ENCODE measurements at places on chromosomes 7 and 10.
A peak's percentile ranks its signal among the peaks of the same experiment; 100 is the strongest.

DNA sequence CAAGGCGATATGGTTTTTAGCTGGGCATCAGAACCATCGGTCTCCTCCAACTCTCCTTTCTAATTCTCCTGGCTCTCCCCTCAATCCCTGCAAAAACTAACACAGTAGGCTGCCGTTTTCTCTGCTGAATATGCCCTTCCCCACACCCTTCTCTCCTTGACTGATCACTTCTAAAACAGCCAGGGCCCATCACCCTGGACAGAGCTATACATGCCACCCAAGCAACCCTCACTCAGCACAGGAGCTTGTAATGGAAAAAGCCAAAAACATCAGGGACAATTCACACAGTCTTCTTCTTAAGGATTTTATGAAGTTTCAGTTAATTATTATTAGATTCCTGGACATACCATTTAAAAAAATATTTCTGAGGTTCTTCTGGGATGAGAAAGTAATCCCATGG, 61.5 kb downstream of the PIK3AP1 start:
- DNase-seq, result no peak

GRCh38 chr7:7100432-7100849, 81.9 kb upstream of the C1GALT1 start:
- no peak for DNase-seq

- DNase-seq, result no peak
Measured at GRCh38 chr7:98656899-98657298, 39.8 kb downstream of the NPTX2 start.

DNA sequence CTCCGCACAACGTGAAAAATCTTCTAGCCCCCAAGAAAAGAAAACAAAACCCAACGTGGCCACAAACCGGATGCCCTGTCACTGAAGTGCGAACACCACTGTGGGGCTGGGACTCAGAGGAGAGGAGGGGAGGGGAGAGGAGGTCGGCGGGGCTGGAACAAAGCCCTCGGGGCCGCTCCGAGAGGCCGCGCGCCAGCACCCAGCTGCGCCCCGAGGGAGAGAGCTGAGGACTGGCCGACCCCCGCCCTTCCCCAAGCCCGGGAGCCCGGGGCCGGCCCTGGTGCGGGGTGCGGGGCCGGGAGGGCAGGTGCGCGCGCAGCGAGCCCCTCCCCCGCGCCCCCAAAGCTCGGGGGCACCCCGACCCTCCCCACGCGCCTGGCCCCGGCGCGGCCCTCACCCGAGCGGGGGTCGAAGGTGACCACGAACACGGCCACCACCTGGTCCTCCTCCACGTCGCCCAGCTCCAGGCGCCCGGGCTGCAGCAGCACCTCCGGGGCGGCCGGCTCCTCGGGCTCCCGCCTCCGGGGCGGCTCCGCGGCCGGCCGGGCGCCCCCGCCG, 398 bp downstream of the DENND11 start:
- no peak for DNase-seq

GRCh38 chr10:111171183-111171582, 94.4 kb downstream of the ADRA2A start:
- DNase-seq, result no peak

DNA sequence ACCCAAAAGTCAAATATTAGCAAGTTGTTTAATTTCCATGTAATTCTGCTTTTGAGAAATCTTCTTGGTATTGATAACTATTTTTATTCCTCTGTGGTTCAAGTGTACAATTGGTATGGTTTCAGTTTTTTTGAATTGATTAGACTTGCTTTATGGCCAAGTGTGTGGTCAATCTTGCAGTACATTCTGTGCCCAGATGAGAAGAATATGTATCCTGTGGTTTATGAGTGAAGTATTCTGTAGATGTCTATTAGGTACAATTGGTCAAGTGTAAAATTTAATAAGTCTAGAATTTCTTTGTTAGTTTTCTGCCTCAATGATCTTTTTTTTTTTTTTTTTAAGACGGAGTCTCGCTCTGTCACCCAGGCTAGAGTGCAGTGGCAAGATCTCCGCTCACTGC, 36.6 kb upstream of the C7orf33 start:
- DNase-seq, result no peak

GRCh38 chr7:98990356-98990755, 112.0 kb downstream of the TRRAP start:
- DNase-seq, result no peak

- DNase-seq, result no peak
Measured at GRCh38 chr7:48959676-48960075, 35.3 kb downstream of the CDC14C start.

DNA sequence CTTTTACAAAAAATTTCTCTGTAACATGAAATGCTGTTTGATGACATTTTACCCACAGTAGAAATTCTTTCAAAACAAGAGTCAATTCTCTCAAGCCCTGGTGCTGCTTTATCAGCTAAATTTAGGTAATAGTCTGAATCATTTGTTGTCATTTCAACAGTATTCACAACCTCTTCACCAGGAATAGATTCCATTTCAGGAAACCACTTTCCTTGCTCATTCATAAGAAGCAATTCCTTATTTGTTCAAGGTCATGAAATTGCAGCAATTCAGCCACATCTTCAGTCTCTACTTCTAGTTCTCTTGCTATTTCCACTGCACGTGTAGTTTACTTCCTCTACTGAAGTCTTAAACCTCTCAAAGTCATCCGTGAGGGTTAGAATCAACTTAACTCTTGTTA, 14.1 kb downstream of the STAG3 start:
- DNase-seq, result no peak

- DNase-seq, result peak; percentile 33
Measured at GRCh38 chr10:130924138-130924819, 387.2 kb downstream of the TCERG1L start.

GRCh38 chr10:91424016-91424415, 13.9 kb downstream of the HECTD2 start:
- DNase-seq, result no peak

GRCh38 chr10:6274484-6274883, 71.8 kb downstream of the PFKFB3 start:
- no peak for DNase-seq

DNA sequence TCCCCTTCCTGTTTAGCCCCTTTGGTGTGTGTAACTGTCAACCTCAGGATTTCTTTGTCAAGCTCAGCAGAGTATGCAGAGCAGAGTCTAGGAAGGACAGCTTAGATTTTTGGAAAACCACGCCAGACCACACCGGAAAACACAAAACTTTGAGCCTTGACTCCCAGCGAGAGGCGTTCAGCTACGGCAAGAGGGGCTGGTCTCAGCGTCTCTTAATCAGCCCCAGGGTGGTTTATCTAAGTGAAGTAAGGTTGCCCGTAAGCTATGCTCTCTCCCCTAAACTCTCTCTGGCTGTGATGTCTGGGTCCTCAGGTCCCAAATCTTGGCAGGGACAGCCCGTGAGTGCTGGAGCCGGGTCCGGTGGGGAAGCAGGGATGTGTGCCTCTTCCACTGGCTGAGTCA, 230.9 kb downstream of the KLF6 start:
- no peak for DNase-seq

DNA sequence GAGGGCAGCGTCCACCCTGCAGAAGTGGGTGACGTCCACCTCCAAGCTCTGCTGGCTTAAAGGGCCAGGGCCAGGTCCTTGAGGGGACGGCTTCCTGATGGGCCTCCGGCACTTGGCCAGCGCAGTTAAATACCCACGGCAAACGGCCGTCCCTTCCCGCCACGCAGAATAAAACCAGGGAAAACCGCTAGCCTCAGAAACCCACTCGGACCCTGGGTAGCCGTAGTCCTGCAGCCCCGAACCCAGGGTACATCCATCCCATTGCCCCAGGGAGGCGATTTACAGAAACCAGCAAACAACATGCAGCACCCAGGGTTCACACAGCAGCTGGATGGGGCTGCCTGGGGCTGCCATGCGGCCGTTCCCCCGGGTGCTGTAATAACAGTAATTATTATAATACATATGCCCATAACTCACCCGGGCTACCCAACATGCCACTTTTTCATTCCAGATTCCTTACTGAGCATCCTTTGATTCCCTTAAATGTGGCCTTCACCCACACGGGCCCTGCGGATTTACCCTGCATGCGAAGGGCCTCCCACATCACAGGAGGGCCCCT, 81.5 kb upstream of the PDGFA start:
- no peak for DNase-seq

- no peak for DNase-seq
Measured at GRCh38 chr10:1120801-1121211, 64.6 kb downstream of the WDR37 start.

- DNase-seq, result peak; percentile 48
Measured at GRCh38 chr7:22332461-22332870, 24.5 kb downstream of the RAPGEF5 start.

DNA sequence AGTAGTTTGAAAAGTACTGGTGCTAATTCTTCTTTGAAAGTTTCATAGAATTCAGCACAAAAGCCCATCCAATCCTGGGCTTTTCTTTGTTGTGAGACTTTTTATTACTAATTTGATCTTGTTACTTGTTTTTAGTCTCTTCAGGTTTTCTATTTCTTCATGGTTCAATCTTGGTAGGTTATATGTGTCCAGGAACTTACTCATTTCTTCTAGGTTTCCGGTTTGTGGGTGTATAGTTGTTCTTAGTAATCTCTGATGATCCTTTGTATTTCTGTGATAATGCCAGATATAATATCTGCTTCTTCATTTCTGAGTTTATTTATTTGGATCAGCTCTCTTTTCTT, 147.5 kb downstream of the RTKN2 start:
- no peak for DNase-seq

DNA sequence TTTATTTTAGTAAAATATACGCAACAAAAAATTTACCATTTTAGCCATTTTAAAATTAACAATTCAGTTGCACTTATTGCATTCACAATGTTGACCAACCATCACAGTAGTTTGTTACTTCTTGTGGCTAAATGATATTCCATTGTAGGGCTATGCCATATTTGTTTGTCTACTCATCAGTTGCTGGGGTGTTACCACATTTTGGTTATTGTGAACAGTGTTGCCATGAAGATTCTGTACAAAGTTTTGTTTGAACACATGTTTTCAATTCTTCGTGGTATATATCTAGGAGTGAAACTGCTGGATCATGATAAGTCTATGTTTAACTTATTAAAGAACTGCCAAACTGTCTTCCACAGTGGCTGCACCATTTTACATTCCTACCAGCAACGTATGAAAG, 46.3 kb upstream of the ZNF365 start:
- DNase-seq, result no peak

- no peak for DNase-seq
Measured at GRCh38 chr7:136066304-136067143, 89.4 kb upstream of the MTPN start.

DNA sequence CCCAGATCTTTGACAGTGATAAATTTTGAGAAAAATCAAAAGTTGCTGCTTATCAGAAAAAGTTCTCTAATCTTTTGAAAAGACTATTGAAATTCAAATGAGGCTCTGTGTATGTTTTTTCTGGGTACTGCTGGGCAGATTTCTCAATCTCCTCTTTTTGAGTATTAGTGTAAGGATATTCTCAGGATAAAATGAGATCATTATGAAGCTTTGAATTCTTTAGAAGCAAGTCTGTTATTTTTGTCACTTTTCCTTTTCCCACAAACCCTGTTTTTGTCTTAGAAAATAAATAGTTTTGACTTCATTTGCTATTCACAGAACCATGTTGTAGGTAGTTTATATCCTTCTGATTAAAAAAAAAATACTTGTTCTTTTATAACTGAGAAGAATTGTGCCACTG, 7.9 kb downstream of the STAM start:
- DNase-seq, result no peak

DNA sequence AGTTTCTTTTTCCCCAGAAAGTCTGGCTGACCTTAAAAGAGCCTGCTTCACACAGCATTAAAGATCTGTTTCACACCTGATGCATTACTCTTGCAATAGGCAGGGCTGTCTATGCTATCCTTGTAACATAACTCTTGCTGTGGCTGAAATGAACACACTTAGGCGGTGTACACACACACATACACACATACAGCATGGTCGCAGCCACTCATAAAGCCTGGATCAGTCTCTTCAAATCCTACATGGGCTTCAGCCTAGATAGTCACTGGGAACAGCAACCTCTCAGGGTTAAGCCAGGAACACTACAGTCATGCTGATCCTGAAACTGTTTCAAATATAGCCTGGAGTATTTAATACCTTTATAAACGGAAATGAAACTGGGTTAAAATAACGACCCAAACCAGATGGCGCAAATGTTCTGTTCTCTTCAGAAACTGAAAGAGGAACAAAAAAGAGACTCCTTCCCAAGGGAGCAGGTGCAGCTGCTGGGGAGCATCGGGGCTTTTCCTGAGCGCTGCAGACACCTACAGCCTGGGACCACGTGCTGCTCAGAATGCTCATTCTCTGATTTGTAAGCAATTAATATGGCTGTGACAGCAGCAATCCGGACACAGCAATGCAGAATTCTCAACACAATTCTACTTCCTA, 61.0 kb upstream of the SFMBT2 start:
- no peak for DNase-seq

DNA sequence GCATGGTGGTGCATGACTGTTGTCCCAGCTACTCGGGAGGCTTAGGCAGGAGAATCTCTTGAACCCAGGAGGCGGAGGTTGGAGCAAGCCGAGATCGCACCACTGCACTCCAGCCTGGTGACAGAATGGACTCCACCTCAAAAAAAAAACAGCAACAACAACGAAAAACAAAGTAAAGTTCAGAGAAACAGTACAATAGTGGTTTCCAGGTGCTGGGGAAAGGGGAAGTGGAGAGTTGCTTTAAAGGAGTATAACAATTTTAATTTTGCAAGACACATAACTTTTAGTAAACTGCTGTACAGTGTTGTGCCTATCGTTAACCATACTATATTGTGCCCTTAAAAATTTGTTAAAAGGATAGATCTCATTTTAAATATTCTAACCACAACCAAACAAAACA, 662.7 kb upstream of the POT1 start:
- DNase-seq, result no peak

DNA sequence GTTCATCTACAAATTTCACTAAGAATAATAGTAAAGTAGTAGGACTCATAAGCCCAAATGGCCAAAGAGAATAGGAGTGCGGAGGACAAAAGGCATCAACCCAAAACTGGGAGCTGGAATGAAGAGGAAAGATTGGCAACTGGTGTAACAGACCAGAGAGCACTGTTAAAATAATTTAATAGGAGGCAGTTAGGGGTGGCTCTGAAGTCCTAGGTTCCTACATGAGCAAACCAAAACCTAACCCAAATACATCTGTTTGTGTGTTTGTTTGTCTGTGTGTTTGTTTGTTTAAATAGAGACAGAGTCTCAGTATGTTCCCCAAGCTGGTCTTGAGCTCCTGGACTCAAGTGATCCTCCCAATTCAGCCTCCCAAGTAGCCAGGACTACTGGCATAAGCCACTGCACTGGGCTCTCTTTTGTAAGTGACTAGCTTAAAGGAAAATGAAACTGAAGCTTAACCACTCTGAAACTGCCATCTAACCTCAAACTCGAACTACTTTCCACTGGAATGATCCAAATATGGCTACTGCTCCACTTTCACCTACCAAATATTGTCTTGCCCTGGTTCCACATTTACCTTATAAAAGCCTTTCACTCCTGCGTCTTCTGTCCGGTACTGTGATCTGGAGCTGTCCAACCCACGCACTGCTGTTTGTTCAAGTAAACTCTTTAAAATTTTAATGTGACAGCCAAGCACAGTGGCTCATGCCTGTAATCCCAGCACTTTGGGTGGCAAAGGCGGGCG, 94.9 kb downstream of the AKR1D1 start:
- no peak for DNase-seq

GRCh38 chr7:132394283-132395198, 181.7 kb downstream of the PLXNA4 start:
- DNase-seq, result no peak

All from Caki2 (cell line).